ENCODE measurements at places on chromosomes 7 and 10. TPM values are rescaled to one million over a fixed set of nuclear protein-coding genes. Genes with fewer than 3 reads are reported as not detected.

The GNGT1 gene
- not detected for total RNA-seq

The GRM8 gene
- not detected for total RNA-seq

The NEUROG3 gene
- total RNA-seq: 0.20 TPM

The PCBD1 gene
- total RNA-seq: 36.1 TPM

The PDZD7 gene
- 0.14 TPM for total RNA-seq

The TRPV6 gene
- total RNA-seq: not detected

The CADPS2 gene
- total RNA-seq: not detected

The GTF2IRD1 gene
- total RNA-seq: 2.0 TPM

The NRBF2 gene
- total RNA-seq: 27.6 TPM

The ZNF117 gene
- 3.2 TPM for total RNA-seq

The NPTX2 gene
- total RNA-seq: not detected

DNA sequence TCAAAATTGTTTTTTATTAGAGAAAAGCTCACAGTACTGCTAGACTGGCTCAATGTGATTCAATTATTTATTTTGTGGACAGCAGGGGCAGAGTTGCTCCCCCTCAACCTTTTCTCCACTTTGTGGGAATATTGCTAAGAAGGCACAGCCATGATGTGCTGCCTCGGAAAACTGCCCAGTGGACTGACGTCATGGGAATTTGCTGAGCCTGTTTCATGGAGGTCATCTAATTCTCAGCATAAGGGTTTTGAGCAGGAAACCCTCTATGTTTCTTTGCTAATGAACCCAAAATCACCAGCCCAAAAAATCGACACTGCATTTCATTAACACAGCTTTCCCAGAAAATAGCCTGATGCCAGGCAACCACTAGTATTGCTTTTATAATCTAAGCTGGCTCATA is 228.8 kb upstream of the FAM3C start:
- no peaks in the 10 kb centered on the region for H3K4me1 ChIP-seq
- H3K36me3 ChIP-seq: no peaks in the 10 kb centered on the region
- no peak overlapping the region for H3K27ac ChIP-seq
- DNase-seq: no peak
- H3K4me3 ChIP-seq: no peak overlapping the region

- H3K4me3 ChIP-seq: no peak overlapping the region
- H3K27ac ChIP-seq: no peak overlapping the region
- H3K36me3 ChIP-seq: no peaks in the 10 kb centered on the region
- H3K4me1 ChIP-seq: peaks cover 41% of the 10 kb centered on the region
- no peak for DNase-seq
- H3K27me3 ChIP-seq: no peaks in the 10 kb centered on the region
Measured at GRCh38 chr10:8238986-8239385, 184.5 kb downstream of the GATA3 start.

DNA sequence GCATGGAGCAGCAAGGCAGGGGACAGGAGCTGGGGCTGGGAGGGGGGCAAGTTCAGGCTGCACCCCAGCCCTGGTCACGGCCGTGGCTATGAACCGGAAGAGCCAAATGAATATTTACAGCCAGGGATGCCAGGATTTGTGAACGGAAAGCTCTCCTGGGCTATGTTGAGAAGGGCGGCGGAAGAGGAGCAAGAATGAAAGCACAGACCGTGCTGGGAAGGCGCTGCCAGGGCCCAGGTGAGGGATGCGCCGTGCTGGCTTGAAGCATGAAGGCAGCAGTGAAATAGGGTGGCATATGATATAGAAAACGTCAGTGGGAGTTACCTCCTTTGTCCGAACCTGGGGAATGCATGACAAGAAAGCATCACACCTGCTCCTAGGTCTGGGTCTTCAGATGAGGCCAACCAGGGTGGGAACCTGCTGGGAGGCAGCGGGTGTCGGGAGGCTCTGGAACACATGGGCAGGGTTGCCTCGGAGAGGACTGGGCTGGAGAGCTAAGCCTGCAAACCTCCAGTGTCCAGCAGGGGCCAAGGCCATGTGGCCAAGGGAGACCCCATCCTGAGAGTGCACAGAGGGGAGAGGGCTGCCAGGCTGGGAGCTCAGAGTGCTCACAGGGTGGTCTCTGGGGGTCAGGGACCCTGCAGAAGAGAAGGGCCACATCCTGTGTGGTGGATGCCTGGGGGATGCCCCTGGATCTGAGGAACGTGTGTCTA is 120.6 kb upstream of the TCERG1L start:
- H3K4me3 ChIP-seq: no peak overlapping the region
- H3K27me3 ChIP-seq: peaks cover 9% of the 10 kb centered on the region

GRCh38 chr10:23063973-23064812 is 31.2 kb upstream of the MSRB2 start:
- no peaks in the 10 kb centered on the region for H3K36me3 ChIP-seq
- no peak for DNase-seq
- H3K4me3 ChIP-seq: no peak overlapping the region
- H3K27me3 ChIP-seq: peaks cover 8% of the 10 kb centered on the region
- peaks cover 3% of the 10 kb centered on the region for H3K4me1 ChIP-seq

DNA sequence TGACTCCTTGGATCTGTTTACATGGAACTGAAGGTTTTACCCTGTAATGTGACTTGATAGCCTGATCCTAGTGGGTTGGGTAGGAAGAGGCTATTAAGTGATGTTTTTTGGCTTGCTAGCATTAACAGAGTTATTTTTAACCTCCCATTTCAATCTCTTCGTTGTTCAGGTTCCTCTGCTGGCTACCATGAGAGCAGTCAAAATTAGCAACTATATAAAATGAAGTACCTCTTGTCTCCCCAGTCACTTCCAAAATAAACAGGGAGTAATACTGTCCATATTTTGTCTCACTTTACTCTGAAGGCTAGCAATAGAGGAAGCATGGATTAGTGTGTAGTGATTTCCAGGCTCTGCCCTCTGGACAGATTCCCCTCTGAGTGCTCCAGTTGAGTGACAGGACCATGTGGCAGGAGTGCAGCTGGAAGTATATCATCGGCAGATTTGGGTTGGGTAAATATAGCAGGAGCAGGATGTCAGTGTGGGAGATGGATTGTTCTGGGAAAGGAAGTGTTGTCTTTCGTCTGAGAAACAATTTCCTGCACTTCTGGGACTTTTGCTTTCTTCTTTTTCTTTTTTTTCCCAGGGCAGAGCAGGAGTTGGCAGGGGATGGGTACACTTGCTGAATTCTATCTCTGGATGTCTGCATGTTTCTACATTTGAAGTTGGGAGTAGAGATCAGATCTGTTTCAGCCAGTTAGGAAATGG is 35.2 kb downstream of the GBF1 start:
- H3K4me1 ChIP-seq: peaks cover 53% of the 10 kb centered on the region
- no peak for DNase-seq
- peak overlapping the region; percentile 50 for H3K4me3 ChIP-seq
- no peak overlapping the region for H3K27ac ChIP-seq
- H3K27me3 ChIP-seq: no peaks in the 10 kb centered on the region

DNA sequence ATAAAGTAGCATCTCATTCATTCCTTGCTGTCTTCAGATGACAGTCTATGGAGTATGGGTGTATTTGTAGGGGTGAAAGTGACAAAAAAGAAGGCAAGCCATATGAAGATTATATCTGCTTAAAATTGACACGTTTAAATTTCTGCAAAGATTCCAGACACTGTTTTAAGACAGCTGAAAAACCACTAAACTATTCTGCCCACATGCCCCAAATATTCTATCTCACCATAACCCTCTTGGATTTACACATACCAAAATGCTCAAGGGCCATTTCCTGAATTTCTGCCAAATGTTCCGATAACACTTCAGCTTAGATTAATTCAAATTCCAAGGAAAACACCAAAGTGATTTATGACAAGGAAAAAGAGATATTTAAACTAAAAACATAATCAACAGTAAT is 99.9 kb upstream of the IL6 start:
- H3K27me3 ChIP-seq: peaks cover 47% of the 10 kb centered on the region
- H3K4me1 ChIP-seq: peaks cover under 1% of the 10 kb centered on the region
- H3K36me3 ChIP-seq: no peaks in the 10 kb centered on the region
- no peak overlapping the region for H3K27ac ChIP-seq

DNA sequence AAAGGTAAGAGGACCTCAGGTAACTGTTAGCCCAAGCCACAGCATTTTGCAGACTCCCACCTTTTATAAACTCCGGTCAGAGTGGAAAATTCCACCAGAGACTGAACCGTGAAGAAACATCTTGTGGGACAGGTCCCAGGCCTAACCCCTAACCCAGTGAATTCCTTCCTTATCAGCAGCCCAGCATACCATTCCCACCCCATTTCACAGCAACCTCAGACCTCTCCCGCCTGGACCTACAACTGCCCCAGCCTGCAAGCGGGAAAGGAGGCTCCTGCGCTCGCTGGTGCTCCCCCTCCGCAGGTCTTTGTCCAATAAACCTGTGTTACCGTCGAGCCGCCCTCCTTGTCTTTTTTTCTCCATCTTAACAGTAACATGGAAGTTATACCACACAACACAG is 736.6 kb downstream of the MAGI2 start:
- no peaks in the 10 kb centered on the region for H3K36me3 ChIP-seq
- H3K4me3 ChIP-seq: no peak overlapping the region
- H3K4me1 ChIP-seq: no peaks in the 10 kb centered on the region
- no peak overlapping the region for H3K27ac ChIP-seq

- no peaks in the 10 kb centered on the region for H3K27me3 ChIP-seq
- H3K27ac ChIP-seq: no peak overlapping the region
- no peak overlapping the region for H3K4me3 ChIP-seq
- H3K4me1 ChIP-seq: peaks cover 10% of the 10 kb centered on the region
Measured at GRCh38 chr10:102491136-102491535, 11.4 kb downstream of the ACTR1A start.

- no peaks in the 10 kb centered on the region for H3K36me3 ChIP-seq
- H3K4me1 ChIP-seq: peaks cover 7% of the 10 kb centered on the region
- no peak overlapping the region for H3K4me3 ChIP-seq
- H3K27me3 ChIP-seq: no peaks in the 10 kb centered on the region
- no peak for DNase-seq
Measured at GRCh38 chr7:74138334-74138867, 35.8 kb upstream of the EIF4H start.

- H3K4me3 ChIP-seq: no peak overlapping the region
- no peak for DNase-seq
- no peaks in the 10 kb centered on the region for H3K27me3 ChIP-seq
- H3K36me3 ChIP-seq: no peaks in the 10 kb centered on the region
Measured at GRCh38 chr7:35757574-35757973, 43.3 kb upstream of the SEPTIN7 start.

- H3K4me1 ChIP-seq: no peaks in the 10 kb centered on the region
- no peaks in the 10 kb centered on the region for H3K36me3 ChIP-seq
- DNase-seq: no peak
- no peak overlapping the region for H3K27ac ChIP-seq
- H3K4me3 ChIP-seq: no peak overlapping the region
- H3K27me3 ChIP-seq: peaks cover 30% of the 10 kb centered on the region
Measured at GRCh38 chr10:113261611-113262091, 291.2 kb upstream of the HABP2 start.

- H3K27ac ChIP-seq: no peak overlapping the region
- H3K27me3 ChIP-seq: no peaks in the 10 kb centered on the region
- no peaks in the 10 kb centered on the region for H3K4me1 ChIP-seq
- H3K36me3 ChIP-seq: no peaks in the 10 kb centered on the region
- no peak overlapping the region for H3K4me3 ChIP-seq
- no peak for DNase-seq
Measured at GRCh38 chr10:83075815-83076355, 1063.4 kb upstream of the GHITM start.

DNA sequence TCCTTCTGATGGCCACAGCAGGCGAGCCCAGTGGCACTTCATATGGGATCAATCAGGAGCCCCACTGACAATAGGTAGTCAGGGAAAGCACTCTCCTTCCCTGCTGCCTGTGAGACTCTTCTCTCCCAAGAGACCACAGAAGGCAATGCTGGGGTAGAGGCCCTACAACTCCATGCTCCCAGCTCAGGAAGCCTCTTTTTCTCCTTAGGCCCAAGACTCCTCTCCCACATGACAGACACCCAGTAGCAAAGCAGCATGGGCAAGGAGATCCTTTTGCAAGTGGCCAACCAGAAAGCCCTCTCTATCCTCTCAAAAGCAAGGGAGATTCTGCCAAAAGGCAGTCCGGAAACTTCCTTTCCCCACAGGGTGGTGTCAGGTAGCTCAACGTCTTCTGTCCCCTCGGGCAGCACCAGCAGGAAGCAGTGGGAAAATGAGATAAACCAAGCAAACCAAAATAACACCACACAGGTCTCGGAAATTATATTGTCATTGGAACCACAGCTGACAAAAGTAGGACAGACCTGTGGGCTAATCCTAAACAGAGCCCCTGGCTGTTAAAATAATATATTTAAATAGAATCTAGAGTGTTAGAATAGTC is 172.7 kb upstream of the GDF10 start:
- H3K36me3 ChIP-seq: peaks cover 2% of the 10 kb centered on the region
- DNase-seq: peak; percentile 12
- H3K27me3 ChIP-seq: no peaks in the 10 kb centered on the region
- H3K4me3 ChIP-seq: no peak overlapping the region
- H3K27ac ChIP-seq: peak overlapping the region; percentile 87
- H3K4me1 ChIP-seq: peaks cover 32% of the 10 kb centered on the region

GRCh38 chr7:66265566-66265965 is 60.4 kb downstream of the TPST1 start:
- H3K27ac ChIP-seq: no peak overlapping the region
- no peak overlapping the region for H3K4me3 ChIP-seq
- DNase-seq: no peak
- H3K27me3 ChIP-seq: no peaks in the 10 kb centered on the region
- H3K4me1 ChIP-seq: no peaks in the 10 kb centered on the region

- H3K4me1 ChIP-seq: no peaks in the 10 kb centered on the region
- H3K27me3 ChIP-seq: peaks cover 9% of the 10 kb centered on the region
- no peaks in the 10 kb centered on the region for H3K36me3 ChIP-seq
- H3K27ac ChIP-seq: no peak overlapping the region
- no peak overlapping the region for H3K4me3 ChIP-seq
Measured at GRCh38 chr7:148474481-148475025, 116.0 kb upstream of the C7orf33 start.

- H3K4me1 ChIP-seq: no peaks in the 10 kb centered on the region
- no peak overlapping the region for H3K4me3 ChIP-seq
- no peak overlapping the region for H3K27ac ChIP-seq
- DNase-seq: no peak
- H3K36me3 ChIP-seq: no peaks in the 10 kb centered on the region
- H3K27me3 ChIP-seq: peaks cover 26% of the 10 kb centered on the region
Measured at GRCh38 chr10:4701016-4701415, 125.0 kb upstream of the AKR1E2 start.

- peaks cover 11% of the 10 kb centered on the region for H3K4me1 ChIP-seq
- H3K27me3 ChIP-seq: no peaks in the 10 kb centered on the region
- H3K4me3 ChIP-seq: no peak overlapping the region
- H3K36me3 ChIP-seq: peaks cover 42% of the 10 kb centered on the region
- H3K27ac ChIP-seq: no peak overlapping the region
Measured at GRCh38 chr7:30584965-30585364, 9.7 kb upstream of the GARS1 start.

GRCh38 chr10:109987452-109988211 is 20.2 kb upstream of the ADD3 start:
- H3K27me3 ChIP-seq: no peaks in the 10 kb centered on the region
- peaks cover 2% of the 10 kb centered on the region for H3K36me3 ChIP-seq
- no peak overlapping the region for H3K4me3 ChIP-seq

GRCh38 chr7:118352867-118353453 is 128.5 kb downstream of the ANKRD7 start:
- peaks cover 3% of the 10 kb centered on the region for H3K4me1 ChIP-seq
- no peaks in the 10 kb centered on the region for H3K27me3 ChIP-seq
- no peak overlapping the region for H3K4me3 ChIP-seq
- H3K27ac ChIP-seq: no peak overlapping the region
- H3K36me3 ChIP-seq: no peaks in the 10 kb centered on the region
